ENCODE measurements at places on chromosomes 4 and X.

GRCh38 chrX:77143907-77144306 lies 303.3 kb upstream of the FGF16 start:
- DNase-seq = no peak

- no peak for DNase-seq
These were observed 45.3 kb upstream of the RPS6KA3 start for GRCh38 chrX:20312018-20312417.

DNA sequence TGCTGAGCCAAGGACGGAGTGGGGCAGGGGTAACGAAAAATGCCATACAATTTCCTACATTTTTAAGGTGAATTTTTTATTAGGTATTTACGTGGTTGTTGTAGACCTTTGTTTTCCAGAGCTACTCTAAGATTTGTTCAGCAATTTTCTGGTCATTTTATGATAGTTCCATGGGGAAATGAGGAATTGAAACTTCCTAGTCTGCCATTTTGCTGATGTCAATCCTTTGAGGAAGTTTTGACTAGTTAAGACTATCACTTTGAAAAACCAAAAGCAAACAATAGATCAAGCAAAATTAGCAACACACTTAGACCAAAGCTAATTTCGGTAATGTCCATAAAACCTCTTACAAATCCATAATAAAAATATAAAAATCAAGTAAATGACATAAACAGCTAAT lies 7.0 kb upstream of the TLR3 start:
- DNase-seq = no peak

GRCh38 chr4:168797738-168798375 lies 212.2 kb downstream of the CBR4 start:
- no peak for DNase-seq

GRCh38 chrX:136468391-136469103 lies 19.2 kb upstream of the BRS3 start:
- no peak for DNase-seq

DNA sequence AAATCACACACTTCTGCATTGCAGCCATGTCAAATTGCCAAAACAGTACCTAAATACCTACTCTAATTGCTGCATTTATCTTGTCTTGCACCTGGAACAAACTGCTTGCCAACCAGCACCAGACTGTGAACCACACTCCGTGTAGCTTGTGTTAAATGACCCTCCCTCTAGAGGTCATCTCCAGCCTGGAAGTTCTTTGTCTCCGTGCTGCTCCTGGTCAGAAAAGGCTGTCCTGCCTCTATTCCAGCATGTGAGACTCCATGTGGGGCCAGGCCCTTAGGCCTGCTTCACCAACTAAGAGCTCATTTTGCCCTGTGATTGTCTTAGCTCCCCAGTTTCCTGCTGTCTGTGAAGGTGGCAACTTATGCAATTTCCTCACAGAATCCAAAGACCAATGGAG lies 28.3 kb downstream of the CNGA2 start:
- DNase-seq = no peak

Measured in activated T-cell treated with anti-CD3 and anti-CD28 coated beads for 24 hours (primary cell).